ENCODE measurements at places on chromosomes 7 and 10. TPM values are rescaled to one million over a fixed set of nuclear protein-coding genes. Genes with fewer than 3 reads are reported as not detected.

GRCh38 chr10:124160176-124160575, 66.8 kb upstream of the CHST15 start:
- DNase-seq: no peak

DNA sequence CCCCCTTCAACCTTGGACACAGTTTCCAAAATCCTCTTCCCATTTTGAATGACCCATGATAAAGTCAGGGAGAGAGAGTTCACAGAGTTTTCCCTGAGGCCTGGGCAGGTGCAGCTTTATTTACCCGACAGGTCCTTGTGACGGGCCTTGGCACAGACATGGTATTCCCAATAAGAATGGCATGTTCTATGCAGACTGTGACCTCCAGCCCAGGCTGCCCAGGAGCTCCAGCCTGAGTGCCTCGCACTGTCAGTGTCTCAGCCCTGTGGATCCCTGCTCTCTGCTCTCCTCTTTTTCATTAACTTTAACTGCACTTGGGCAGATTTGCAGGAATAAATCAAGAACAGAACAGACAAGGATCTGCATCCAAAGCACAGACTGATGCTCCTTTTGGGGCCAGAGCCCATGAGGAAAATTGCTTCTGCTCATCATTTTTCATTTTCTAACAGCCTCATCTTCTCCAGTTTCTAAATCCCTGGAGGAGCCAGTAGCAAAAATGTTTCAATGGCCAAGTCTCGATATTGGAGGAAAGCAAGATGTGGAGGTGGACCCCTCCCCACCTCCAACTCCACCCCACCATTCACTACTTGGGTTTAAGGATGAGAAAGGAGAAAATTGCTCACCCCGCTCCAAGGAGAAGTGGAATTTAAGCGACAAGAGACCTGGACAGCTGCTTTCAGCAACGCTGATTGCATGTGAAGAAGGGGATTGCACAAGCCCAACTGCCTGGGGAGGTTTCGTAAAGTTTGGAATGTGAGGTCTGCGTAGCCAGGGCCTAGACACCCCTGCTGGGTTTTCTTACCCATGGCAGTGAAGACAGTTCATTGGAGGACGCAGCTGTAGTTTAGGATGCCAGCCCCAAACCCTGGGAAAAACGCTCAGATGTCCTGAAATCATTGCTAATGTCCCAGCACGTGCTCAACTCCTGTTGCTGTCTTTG, 225.9 kb downstream of the WDR11 start:
- no peak for DNase-seq

GRCh38 chr7:48708635-48709034, 215.7 kb upstream of the CDC14C start:
- DNase-seq: no peak

DNA sequence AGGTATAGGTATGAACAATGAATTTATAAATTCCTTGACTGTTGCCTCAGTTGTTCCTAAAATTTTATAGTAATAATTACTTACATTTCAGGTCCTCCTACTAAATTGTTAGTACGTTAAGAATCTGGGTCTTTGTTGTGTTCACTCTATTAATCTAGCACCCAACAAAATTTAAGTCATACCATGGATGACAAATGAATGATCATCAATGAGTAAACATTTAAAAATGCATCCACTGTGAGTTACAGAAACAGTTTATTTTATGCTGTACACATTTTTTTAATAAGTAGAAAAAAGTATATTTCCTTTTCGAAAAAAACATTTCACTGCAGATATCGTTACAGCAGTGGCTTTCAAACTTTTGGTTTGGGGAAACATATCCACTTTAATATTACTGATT, 265.2 kb downstream of the PCLO start:
- DNase-seq: no peak

- DNase-seq: no peak
Measured at GRCh38 chr10:17460756-17461155, 6.4 kb upstream of the ST8SIA6 start.

GRCh38 chr10:63922468-63923284, 401.5 kb downstream of the REEP3 start:
- no peak for DNase-seq

GRCh38 chr7:151595702-151596350, 76.1 kb upstream of the RHEB start:
- DNase-seq: no peak

DNA sequence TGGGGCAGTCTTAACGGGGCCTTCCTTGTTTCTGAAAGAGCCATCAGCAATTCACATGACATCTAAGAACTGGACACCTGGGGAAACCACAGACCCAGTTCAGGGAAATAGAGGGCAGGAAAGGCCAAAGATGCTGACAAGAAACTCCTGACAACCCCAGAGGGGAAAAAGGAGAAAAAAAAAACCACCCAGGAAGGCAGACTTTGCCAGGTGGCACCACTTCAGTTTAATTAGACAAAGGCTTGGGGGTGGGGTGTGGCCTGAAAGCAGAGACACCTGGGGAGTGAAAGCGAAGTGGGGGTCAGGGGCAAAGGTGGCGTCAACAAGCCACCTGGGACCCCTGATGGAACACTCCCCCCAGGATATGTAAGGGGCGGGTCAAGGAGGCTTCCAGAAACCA, 53.6 kb downstream of the RAB11FIP2 start:
- DNase-seq: no peak

DNA sequence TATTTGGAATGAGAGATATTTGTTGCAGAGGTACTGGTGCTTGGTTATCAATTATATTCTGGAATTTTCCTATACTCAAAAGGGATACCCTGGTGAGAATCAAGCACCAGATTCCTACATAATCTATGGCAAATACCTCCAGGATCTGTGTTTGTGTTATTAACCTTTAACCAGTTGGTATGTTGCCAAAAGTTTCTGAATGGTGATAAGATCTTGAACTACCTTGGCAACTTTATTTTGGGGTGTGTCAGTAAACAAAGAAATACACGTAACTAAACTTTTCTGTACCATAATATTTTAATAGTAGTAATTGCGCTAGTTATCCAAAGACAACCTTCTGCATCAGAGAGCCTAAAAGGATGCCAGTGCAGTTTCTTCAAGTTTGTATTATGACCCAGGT, 13.4 kb downstream of the SCIN start:
- no peak for DNase-seq

DNA sequence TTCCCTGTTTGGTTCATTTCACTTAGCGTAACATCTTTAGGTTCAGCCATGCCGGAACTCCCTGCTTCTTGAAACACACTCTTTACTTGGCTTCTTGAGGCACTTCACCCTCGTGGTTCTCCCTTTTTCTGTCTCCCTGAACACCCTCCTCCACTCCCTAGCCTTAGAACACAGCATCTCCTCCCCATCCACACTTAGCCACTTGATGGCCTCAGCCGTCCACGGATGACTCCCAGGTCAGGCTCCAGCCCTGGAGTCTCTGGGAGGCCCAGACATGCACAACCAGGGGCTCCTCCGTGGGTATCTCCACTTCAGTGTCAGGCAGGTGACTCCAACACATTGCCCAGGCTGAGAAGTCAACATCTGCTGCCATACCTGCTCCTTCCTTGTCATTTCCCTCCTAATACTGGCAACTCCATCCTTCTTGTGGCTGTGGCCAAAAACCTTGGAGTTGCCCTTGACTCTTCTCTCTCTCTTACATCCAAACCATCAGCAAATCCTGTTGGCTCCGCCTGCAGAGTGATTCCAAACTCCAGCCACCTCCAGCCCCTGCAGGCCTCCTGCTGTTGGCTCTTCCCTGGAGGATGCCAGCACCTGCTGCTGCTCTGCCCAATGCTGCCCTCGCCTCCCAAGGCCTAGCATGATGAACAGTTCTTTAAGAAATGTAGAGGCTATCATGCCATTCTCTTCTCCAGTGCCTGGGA, 8.4 kb upstream of the INMT start:
- no peak for DNase-seq

- DNase-seq: no peak
Measured at GRCh38 chr7:121449329-121449728, 53.2 kb upstream of the FAM3C start.

- no peak for DNase-seq
Measured at GRCh38 chr10:95530561-95530960, 30.6 kb downstream of the SORBS1 start.

ADCY1 gene
- 1.4 TPM for total RNA-seq

NDUFB2 gene
- total RNA-seq: 184 TPM

FKBP6 gene
- not detected for total RNA-seq

KCNH2 gene
- total RNA-seq: 0.18 TPM

TMEM270 gene
- total RNA-seq: not detected

MOGAT3 gene
- not detected for total RNA-seq

FAM25C gene
- total RNA-seq: not detected

PRPS1L1 gene
- not detected for total RNA-seq

AS3MT gene
- not detected for total RNA-seq
